ENCODE measurements at places on chromosomes 7 and 10.

DNA sequence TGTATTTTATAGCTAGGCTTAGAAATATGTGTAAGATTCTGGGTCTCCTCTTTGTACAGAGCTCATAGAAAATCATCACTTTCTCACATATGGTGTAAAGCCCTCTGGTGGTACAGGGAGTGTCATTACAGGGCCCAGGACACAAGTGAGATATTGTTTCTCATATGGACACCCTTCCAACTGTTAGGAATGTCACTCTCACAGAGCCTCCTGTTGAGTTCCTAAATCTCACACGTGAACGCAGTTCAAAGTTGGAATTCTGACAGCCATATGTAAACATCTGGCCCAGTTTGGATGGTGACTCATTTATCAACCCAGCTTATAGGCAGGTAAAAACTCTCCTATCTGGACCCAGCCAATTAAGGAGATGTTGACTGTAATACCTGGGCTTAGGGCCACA is 35.4 kb upstream of the ZNF107 start:
- DNase-seq = no peak

DNA sequence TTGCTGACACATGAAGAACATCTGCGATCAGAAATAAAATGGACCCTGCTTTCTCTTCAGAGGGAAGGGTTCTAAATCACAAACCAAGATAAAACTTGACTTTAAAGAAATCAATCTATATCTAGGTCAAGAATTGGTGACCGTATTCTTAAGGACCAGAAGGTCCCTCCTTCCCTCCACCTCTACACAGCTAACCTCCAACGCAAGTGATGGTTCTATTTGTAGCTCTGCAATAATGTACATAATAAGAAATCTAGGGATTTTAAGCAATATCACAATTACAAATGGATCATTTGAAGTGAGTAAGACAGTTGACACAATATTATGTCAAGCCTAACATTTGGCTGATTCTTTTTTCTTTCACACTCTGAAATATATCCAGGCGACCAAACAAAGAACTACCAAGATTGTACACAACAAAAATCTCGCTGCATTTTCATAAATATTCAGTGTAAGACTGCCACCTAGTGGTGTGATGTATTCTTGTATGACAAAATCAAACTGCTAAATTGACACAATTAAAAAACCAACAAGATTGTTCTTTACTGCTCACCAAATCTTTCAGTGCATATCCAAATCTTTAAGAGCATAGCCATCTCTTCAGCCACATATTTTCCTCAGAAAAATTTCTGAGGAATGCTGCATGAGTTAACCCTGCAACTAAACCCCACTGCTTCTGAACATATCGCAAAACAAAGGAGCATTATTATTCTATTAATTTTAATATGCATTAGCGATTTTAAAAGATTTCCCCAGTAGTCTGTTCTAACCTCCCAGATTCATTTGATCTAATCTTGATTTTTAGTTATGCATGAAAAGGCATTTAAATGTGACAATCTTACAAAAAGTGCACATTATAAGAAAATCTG is 44.5 kb downstream of the ICA1 start:
- DNase-seq = no peak

DNA sequence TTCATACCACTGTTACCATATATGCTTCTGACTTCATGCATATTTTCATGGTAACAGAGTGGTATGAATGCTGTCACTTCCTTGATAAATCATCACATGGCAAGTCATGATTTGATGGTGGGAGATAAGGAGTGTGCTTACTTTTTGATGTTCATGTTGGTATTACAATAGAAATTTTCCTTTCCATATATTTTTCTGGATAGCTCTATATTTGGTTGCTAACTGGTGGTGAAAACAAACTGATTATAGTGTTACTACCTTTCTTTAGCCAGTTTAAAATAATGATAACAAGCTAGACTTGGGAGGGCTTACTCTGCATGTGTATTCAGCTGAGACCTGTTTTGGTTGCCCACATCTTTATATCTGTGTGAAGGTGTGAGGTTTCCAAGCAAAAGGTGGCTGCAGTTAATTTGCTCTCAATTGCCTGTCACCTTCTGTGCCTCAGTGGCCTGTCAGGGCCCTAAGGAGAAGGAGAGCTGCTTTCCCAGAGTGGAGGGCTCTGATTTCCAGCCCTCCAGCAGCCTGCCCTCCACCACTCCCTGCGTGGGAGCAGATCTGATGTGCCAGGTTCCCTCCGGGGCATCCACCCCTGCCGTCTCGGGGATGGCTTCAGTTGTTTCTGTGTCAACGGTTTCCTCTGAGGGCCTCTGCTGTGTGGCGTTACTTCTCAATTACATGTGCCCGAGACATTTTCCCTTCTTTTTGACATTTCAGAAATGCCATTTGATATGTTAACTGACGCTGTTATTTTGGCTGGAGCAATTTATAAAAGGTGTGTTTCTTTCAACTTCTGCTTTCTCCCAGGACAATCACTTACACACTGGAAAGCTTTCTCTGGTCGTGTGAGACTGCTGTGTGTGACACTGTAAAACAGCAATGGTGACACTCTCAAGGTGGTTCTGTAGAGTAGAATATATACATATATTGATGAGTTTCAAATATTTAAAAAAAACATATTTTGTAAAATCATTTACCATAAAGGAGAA is 107.7 kb upstream of the KLF6 start:
- DNase-seq = no peak

- DNase-seq = no peak
Measured at GRCh38 chr7:5143106-5143505, 46.9 kb upstream of the WIPI2 start.

- no peak for DNase-seq
Measured at GRCh38 chr10:68047122-68047521, 28.0 kb downstream of the HERC4 start.

DNA sequence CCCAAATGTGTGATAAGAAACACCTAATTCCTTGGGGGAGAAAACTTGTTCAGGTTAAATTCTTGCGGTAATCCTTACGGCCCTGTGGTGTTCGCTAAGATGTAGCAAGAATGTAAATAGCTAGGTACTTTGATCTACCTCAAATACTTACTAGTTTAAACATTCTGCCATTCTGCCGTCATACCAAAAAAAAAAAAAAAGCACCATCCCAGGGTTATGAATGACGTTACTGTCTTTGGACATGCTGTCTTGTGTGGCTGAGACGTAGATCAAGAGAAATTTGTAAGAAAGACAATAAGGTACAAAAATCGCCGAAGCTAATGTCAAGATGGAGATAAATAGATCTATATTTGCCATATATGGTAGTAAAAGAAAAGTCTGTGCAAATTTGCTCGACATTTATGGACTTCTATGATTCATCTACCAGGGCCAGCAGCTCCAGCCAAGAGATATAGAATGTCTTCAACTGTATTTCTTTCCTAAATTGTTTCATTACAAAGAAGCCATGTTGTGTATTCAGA is 195.6 kb downstream of the CUX1 start:
- no peak for DNase-seq

GRCh38 chr10:111677759-111678158 is 505.8 kb downstream of the GPAM start:
- no peak for DNase-seq

GRCh38 chr7:55970978-55971377 is 6.6 kb downstream of the NIPSNAP2 start:
- no peak for DNase-seq

- no peak for DNase-seq
Measured at GRCh38 chr7:32564542-32564941, 69.3 kb downstream of the AVL9 start.

GRCh38 chr7:151794508-151795167 is 82.3 kb downstream of the PRKAG2 start:
- DNase-seq = no peak

DNA sequence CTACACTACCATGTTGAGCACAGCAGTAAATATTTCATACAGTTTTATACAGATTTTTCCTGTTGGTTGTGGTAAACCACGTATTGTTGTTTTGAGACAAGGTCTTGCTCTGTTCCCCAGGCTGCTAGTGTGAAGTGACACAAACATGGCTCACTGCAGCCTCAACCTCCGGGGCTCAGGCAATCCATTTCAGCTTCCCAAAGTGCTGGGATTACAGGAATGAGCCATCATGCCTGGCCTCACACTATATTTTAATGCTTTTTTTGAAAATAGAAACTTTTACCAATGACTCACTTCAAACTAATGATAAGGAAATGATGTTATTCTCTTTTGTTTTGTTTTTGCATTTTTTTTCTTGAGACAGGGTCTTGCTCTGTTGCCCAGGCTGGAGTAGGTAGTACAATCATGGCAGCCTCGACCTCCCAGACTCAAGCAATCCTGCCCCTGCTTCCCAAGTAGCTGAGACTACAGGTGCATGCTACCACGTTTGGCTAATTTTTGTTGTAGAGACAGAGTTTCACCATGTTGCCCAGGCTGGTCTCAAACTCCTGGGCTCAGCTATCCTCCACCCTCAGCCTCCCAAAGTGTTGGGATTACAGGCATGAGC is 210.6 kb downstream of the TPST1 start:
- no peak for DNase-seq
